DND-41 (cell line): ENCODE measurements at places on chromosomes 4 and X.

- peak; percentile 6 for DNase-seq
Observed at GRCh38 chrX:12065251-12065650, 73.0 kb upstream of the FRMPD4 start.

- no peak for DNase-seq
Observed at GRCh38 chrX:69065451-69065850, 99.8 kb downstream of the PJA1 start.

GRCh38 chr4:115865736-115866135, 752.3 kb upstream of the NDST4 start:
- DNase-seq, result no peak

DNA sequence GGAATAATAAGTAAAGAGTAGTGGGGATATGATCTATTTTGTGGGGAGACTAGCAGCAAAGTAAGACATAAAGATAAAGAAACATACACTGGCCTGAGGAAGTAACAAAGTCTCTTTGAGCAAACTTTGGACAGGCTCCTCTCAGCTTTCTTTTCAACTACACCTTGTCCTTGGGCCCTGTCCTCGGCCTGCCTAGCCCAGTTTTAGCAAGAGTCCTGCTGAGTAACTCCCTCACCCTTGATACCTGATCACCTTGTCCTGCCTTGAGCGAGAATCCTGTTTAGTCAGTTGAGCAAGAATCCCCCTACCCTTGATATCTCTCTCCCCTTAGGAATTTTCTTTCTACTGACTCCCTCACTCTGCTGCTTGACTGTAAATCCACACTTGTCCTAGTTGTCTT, 11.5 kb downstream of the HNRNPH2 start:
- DNase-seq, result no peak

- no peak for DNase-seq
Observed at GRCh38 chr4:139416073-139416673, 37.7 kb upstream of the RAB33B start.

DNA sequence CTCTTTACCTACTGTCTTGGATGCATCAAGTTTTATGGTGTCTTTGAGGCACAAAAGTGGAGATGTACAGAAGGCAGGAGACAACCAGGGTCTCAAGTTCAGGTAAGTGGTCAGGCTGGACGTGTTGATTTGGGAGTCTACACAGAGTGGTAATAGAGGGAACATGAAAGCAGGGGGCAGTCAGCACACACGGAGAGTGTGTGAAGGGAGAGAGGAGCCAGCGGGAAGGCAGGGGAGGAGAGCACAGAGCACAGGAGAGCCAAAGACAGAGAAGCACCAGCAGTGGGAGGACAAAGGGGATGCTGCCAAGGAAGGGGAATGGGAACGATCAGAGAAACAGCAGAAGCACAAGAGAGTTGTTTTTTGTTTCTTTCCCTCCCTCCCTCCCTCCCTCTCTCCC, 32.9 kb downstream of the TMEM150C start:
- no peak for DNase-seq

DNA sequence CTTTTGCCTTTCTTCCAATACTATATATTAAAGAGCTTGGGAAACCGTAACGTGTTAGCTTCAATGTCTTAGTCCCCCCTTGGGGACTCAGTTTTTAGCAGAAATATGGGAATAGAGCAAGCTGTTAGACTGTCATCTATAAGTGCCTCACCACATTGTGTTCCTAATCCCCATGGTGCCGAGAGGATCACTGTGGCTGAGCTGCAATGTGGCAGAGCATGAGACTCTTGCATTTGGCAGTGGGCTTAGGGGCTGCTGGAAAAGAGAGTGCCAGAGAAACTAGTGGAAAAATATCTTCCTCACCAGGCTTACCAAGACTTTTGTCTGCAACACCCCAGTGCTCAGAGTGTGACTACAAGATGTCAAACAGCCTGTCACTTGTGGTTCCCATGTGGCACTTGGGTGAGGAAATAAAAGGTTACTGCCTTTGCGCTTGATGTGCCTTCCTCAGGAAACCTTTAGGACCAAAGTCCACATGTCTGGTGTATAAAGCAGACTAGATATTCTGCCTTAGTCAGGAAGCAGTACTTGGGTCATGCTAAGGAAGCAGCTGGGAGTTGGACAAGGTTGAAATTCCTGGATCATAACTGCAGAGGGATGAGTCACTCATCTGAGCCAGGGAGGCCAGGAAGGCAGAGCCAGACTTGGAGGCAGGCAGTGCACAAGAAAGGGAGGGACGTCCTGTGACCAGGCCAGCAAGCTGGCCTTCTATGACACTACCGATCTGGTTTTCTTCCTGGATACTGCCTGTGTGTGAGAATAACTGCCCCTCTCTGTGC, 9.7 kb upstream of the MAGEA4 start:
- DNase-seq, result no peak

GRCh38 chr4:110705440-110705782, 82.5 kb upstream of the PITX2 start:
- no peak for DNase-seq

- no peak for DNase-seq
Observed at GRCh38 chr4:8586246-8586645, 6.1 kb downstream of the GPR78 start.

DNA sequence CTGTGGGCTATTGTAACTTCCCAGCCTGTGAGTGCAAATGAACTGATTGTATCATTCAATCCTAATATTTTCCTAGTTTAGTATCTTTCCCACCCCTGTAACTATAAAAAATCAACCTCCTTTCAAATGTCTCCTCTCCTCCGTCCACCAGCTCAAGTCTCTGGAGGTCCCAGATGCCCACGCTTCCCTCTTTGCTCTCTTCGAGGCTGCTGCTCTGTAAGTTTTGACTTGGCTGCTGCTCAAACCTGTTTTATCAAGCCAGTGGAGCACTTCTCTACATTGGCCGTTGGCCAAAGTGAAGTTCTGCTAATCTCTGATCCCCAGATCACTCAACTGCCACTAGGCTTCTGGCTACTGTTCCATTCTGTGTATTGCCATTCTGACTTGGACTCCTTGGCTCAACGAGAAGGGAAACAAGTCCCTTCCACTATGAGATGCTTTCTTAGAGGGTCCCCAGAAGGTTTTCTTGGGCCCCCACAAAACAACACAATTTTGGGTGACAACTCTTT, 60.7 kb upstream of the RAPGEF2 start:
- DNase-seq, result no peak
